ENCODE measurements at places on chromosomes 3 and 15. TPM values are rescaled to one million over a fixed set of nuclear protein-coding genes. Genes with fewer than 3 reads are reported as not detected.

The NME9 gene
- total RNA-seq: not detected

The COLQ gene
- total RNA-seq: 0.21 TPM

The COL6A6 gene
- total RNA-seq: not detected

The KCNH8 gene
- total RNA-seq: not detected

The PIGB gene
- 7.4 TPM for total RNA-seq

The TRH gene
- not detected for total RNA-seq

The CYB561D2 gene
- 28.8 TPM for total RNA-seq

The CYP1A2 gene
- total RNA-seq: not detected

The LHFPL4 gene
- not detected for total RNA-seq

The C3orf22 gene
- total RNA-seq: not detected
